ENCODE measurements at places on chromosomes 11 and 22. TPM values are rescaled to one million over a fixed set of nuclear protein-coding genes. Genes with fewer than 3 reads are reported as not detected.

The HEPACAM gene
- total RNA-seq: not detected

The SEC14L6 gene
- 11.6 TPM for total RNA-seq

- DNase-seq: no peak
Observed at GRCh38 chr11:11981364-11981763, 27.1 kb downstream of the DKK3 start.

- DNase-seq: no peak
Observed at GRCh38 chr11:39678996-39679395, 1780.5 kb downstream of the LRRC4C start.

DNA sequence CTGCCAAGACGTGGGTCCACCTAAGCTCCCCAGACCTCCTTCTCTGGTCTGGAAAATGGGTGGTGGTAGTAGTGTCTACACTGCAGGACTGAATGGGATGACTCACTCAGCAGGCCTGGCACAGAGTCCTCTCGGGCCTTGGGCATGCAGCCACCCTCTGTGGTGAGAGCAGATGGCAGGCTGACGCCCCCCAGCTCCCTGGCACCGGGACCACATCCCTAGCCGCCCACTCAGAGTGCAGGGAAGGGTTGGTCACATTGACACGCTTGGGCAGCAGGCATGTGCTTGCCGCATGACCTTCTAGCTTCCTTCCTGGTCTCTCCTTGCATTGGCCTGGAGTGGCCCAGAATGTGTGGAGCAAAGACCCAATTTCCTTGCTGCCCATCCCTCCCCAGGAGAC lies 30.7 kb upstream of the PRODH start:
- DNase-seq: no peak

GRCh38 chr11:118136801-118137200 lies 15.8 kb downstream of the SCN4B start:
- no peak for DNase-seq

DNA sequence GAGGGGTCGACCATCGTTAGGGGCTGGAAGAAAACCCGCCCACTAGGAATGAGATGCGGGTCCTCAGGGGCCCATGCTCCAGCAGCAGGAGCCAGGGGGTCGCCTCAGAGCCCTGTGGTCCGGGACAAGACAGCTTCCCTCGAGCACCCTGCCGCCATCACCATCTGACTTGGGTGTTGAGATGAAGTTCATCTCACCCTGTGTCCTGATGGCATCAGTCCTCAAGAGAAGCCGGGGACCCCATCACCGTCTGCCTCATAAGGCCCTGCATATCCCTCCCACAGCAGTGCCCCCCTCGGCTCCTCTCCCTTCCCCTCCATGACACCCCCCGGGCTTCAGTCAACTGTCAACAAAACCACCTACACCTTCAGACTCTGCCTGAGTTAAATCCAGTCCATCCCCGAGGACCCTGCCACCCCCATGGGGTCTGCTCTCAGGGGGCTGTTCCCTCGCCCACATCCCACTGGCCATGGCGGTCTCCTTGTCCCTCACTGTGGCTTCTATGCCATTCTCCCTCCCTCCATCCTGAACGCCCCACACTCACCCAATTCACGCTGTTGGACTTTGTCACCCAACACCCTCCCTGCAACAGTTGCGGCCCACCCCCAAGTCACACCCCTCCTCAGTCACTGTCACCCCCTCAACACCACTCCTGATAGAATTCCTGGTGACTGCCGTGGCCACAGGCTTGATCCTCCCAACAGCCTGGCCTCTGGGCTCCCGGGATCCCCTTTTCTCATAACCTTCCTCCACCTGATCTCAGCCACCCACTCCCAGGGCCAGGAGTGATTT lies 87.7 kb upstream of the RTL6 start:
- no peak for DNase-seq

DNA sequence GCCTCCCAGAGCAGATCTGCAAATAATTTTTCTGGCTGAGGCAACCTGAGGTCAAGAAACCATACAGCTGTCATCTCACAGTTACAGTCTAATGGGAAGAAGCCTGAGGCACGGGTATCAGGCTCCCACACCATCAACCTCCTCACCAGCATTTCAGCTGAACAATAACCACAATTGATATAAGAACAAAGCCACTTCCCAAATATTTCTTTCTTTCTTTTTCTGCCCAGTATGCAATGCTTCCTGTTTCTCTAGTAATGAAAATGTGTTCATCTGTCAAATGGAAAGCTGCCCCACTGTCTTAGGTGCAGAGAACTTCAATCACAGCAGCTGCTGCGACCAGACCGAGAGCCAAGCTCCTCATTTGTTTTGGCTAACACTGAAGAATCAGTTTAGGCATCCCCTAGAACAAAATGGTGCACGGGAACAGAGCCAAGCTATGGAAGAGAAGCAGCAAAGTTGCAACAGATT lies 108.4 kb downstream of the BLID start:
- DNase-seq: no peak

Data from epithelial cell of proximal tubule (primary cell).